Lower leg skin (tissue), 4 donors: ENCODE measurements at places on chromosomes 2 and 18.

- DNase-seq, result no peak
Observed at GRCh38 chr2:23435250-23436035, 50.5 kb downstream of the KLHL29 start.

DNA sequence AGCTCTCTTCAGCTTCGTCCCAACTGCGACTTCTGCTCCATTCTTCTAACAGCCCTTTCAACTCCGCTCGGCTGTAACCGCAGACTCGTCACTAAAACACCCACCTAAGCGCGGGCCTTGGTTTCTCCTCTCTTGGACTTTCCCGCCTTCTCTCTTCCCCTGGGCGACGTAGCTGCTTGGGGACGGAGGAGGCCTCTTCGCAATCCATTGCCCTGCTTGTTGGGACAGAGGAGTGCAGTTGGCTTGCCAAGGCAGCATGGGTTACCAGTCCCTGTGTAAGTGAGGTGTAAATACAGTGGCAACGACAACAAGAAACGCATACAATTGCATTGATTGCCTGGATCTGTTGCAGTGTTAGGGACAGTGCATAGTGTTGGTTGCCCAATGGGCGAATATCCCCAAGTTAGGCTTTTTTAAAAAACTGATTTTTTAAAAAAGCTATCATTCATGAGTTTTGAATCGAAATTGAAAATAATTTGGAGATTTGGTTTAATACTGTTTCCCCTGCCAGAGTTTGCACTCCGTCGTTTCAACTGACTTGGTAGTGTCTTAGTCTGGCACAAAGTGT lies 484 bp upstream of the DARS1 start:
- no peak for DNase-seq

- peak; percentile 66 for DNase-seq
Observed at GRCh38 chr2:28610583-28611201, 114.8 kb downstream of the PLB1 start.

DNA sequence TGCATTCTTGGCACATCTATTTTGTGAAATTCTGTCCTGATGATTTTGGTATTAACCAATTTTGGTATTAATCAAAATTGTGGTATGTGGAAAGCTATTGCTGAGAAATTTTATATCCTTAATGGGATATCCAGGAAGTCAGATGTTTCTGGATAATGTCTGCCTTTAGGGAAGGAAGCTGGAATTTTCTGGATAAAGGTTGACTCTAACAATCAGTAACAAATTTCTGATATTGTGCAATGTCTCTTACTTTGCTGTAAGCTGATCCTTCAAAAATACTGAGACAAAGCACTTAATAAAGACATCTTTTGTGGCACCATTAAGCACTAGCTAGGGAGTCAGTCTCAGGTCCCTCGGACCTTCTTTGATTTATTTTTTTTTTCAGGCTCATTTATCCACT lies 100.8 kb upstream of the UGP2 start:
- DNase-seq, result no peak

GRCh38 chr2:128301501-128301966 lies 17.1 kb downstream of the HS6ST1 start:
- DNase-seq, result no peak

DNA sequence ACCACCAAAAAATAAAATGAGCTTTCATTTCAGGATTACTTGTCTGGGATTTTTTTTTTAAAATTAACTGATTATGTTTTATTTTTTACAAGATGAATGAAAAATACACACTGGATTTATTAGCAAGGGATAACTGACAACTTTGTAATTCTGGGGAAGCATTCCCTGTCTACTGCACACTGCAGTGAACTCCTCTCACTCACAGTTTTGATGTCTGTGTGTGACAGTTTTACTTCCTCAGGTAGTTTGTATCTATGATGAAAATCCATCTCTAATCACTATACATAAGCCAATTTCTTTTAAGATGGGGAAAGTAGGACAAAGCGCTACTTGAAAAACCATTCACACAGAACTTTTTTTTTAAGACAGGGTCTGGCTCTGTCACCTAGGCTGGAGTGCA lies 94.5 kb downstream of the COBLL1 start:
- no peak for DNase-seq

DNA sequence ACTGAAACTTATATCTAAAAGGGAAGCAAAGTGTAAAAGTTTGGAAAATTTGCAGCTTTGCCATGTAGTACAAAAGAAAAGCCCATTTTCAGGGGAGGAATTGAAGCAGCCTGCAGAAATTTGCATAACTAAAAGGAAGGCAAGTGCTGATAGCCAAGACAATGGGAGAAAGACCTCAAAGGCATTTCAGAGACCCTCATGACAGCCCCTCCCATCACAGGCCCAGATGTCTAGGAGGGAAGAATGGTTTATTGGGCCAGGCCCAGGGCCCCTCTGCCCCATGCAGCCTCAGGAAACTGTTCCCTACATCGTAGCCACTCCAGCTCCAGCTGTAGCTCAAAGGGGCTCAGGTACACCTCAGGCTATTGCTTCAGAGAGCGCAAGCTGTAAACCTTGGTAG lies 14.4 kb upstream of the WDR75 start:
- no peak for DNase-seq

DNA sequence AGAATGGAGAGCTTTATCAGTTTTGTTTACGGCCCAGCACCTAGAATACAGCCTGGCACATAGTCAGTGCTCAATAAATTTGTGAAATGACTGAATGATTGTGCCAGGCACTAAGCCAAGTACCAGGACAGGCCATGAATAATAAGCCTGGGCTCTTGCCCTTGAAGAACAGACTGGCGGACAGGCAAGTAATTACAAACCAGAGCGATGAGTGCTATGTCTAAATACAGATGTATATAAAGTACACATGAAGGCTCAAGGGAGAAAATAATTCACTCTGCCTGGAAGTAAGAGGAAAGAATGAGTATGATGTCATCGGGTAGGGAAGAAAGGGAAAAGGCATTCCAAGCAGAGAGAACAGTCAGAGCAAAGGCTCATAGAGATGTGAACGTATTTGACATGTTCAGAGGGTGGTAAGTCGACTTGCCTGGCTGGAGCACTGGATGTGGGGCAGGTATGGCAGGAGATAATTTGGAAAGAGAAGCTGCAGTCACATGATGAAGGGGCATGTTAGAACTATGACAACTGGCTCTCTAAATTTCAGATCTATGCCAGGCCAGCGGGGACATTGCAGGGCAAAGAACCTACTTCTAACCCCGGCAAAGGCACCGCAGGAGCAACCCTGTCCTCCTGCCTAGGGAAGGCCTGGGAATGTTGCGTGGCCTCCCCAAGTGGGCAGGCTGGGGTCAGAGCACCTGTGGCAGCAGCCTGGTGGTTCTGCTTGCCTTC lies 119.1 kb upstream of the STPG4 start:
- DNase-seq, result no peak

- DNase-seq, result no peak
Observed at GRCh38 chr2:42881732-42882131, 89.3 kb upstream of the HAAO start.

DNA sequence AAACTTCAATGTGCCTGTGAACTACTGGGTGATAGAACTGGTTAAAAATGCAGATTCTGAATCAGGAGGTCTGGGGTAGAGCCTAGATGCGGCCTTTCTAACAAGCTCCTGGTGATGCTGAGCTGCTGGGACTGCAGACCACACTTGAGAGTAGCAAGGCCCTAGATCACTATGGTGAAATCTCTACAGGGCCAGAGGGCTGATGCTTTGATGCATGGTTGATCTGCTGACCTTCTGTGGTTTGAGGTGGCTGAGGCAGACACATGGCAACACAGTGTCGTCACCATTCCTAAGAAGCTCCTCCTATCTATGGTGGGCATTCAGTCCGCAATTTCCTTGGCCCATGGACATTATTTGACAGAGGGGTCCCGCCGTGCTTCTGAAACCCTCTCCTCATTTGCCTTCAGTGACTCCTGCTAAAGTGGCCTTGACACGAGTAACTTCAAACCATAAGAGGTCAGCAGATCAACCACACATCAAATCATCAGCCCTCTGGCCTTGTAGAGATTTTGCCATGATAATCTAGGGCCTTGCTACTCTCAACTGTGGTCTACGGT lies 19.8 kb downstream of the CCDC68 start:
- no peak for DNase-seq

DNA sequence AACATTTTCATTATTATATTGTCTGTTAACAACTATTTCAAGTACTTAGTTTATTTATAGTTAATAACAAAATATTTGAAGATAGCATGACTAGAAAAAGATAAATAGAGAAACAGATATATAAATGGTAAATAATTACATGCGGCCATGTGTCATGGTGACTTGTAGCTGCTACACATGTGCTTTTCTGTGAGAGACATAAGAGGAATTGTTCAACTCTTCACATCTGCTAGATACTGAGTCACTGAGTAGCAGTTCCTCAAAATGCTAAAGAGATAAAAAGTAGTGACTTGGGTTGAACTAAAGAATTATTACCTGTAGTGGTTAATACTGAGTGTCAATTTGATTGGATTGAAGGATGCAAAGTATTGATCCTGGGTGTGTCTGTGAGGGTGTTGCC lies 37.5 kb upstream of the SCN9A start:
- DNase-seq, result no peak

DNA sequence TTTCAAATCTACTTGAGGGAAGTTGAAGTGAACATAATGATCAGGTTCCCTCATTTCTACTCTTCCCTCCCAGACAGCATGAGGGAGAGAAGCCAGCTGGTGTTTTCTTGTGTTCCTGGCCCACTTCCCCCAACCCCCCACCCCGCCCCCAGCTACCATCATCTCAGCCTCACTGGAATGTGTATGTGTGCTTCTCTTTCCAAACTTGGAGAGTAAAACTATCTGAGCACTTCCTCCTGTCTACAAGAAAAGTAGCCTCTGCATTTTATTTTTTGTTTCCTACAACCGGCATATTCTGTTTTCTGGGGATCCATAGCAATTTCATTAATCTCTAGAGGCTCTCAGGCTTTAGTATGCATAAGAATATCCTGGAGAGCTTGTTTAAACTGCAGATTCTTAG lies 53.6 kb upstream of the GRHL1 start:
- no peak for DNase-seq

GRCh38 chr2:59969161-59969560 lies 584.3 kb downstream of the BCL11A start:
- DNase-seq, result no peak

- DNase-seq, result no peak
Observed at GRCh38 chr18:23626451-23627279, 36.0 kb downstream of the ANKRD29 start.

- no peak for DNase-seq
Observed at GRCh38 chr2:160334028-160334741, 134.1 kb upstream of the ITGB6 start.

- no peak for DNase-seq
Observed at GRCh38 chr18:40685219-40685618, 1269.8 kb upstream of the PIK3C3 start.

DNA sequence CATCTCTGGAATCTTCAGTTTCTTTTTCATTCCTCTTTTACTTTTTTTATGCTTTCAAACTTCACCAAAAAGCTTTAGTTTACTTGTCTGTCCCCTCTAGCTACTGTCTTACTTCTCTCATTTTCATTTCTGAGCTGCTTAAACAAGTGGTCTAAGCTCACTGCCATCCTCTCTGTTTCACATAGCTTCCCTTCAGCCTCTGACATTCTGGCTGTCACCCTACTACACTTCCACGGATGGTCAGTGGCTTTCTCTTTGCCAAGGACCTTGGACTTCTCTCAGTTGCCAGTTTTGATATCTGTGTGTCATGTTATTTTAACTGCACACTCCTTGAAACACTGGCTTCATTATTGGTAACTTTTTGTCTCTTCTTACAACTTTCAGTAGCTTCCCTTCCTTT lies 176.1 kb downstream of the IKZF2 start:
- DNase-seq, result no peak
